Stimulated activated CD8-positive, alpha-beta memory T cell treated with anti-CD3 and anti-CD28 coated beads, Interleukin-4, amount 100 ng/mL, for 24 hours (primary cell): ENCODE measurements at places on chromosomes 3 and 15.

DNA sequence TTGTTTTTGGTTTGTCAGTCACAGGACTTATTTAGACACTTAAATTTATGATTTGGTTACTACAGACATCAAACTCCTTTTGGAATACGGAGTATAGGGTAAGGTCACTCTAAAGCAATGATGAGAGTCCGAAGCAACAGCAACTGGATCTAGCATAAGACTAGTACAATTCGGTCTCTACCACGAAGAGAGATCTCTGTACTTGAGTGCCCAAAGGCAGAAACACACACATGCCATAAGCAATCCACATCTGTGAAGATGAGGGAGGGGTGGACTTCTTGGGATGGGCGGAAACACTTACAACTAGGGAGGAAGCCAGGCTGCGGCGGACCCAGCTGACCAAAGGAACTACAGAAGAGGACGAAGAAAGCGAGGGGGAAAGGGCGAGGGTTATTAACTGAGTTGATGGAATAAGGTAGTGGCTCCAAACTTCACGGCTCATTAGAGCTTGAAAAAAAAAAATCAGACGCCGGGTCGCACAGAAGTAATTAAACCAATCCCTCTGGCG is 595 bp downstream of the DPH6 start:
- peak; percentile 0 for DNase-seq

GRCh38 chr15:93378558-93378957 is 289.5 kb upstream of the RGMA start:
- DNase-seq = no peak

DNA sequence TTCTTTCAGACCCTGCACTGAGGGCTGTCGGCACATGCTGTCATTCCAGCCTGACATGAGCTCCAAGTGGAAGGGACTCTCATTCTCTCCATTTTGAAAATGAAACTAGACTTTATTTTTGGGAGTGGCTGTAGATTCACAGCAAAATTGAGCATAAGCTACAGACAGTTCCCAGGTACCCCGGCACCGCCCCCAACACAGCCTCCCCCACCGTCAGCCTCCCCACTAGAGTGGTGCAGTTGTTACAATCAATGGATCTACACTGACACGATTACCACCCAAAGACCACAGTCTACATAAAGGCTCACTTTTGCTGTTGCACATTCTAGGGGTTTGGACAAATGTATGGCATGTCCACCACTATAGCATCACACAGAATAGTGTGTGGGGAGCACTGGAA is 29.5 kb upstream of the FGD5 start:
- no peak for DNase-seq

- DNase-seq = peak; percentile 26
Observed at GRCh38 chr15:99476413-99477222, 89.2 kb upstream of the MEF2A start.

- no peak for DNase-seq
Observed at GRCh38 chr15:63288342-63288741, 10.9 kb downstream of the APH1B start.

GRCh38 chr3:192215-192929 is 4.2 kb upstream of the CHL1 start:
- DNase-seq = no peak

- DNase-seq = no peak
Observed at GRCh38 chr15:42084465-42085235, 9.7 kb downstream of the PLA2G4D start.

GRCh38 chr15:56744701-56745683 is 11.7 kb upstream of the ZNF280D start:
- no peak for DNase-seq

GRCh38 chr3:40801284-40801741 is 276.6 kb downstream of the ZNF621 start:
- DNase-seq = no peak

DNA sequence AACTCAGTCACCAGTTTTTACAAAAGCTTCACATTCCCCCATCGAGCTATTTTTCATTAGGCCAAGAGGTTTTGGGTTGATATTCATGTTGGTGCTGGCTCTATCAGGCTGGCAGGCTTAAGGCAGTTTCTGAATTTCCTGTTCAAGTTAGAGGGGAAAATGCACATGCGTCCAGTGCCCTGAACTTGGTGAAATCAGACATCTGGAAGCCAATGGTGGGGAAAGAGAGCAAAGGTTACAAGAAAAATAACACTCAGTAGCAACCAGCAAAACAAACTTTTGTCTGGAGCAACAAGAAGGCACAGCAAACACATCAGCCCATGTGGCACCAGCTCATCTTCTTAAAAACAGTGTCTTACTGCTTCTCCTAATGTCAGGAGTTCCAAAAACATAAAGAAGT is 155.6 kb upstream of the TSC22D2 start:
- no peak for DNase-seq

GRCh38 chr15:48147358-48147757 is 26.6 kb downstream of the SLC24A5 start:
- no peak for DNase-seq
